ENCODE measurements at places on chromosomes 16 and 17.
A peak's percentile ranks its signal among the peaks of the same experiment; 100 is the strongest.

DNA sequence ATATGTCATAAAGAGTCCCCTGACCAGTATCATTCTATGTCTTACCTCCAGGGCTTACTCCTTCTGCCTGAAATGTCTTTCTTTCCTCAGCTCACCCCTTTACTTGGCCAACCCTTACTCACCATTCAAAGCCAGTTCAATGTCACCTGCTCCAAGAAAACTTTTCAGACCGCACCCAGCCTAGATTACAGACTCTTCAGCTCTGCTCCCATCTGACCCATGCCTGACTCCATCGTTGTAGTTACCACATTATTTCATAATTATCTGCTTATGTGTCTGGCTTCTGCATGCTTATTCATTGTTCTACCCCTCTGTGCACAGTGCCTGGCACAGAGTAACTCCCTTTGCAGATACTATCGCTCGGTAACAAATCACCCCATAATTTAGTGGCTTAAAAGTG, 62.5 kb upstream of the TOB1 start:
- DNase-seq, result no peak

DNA sequence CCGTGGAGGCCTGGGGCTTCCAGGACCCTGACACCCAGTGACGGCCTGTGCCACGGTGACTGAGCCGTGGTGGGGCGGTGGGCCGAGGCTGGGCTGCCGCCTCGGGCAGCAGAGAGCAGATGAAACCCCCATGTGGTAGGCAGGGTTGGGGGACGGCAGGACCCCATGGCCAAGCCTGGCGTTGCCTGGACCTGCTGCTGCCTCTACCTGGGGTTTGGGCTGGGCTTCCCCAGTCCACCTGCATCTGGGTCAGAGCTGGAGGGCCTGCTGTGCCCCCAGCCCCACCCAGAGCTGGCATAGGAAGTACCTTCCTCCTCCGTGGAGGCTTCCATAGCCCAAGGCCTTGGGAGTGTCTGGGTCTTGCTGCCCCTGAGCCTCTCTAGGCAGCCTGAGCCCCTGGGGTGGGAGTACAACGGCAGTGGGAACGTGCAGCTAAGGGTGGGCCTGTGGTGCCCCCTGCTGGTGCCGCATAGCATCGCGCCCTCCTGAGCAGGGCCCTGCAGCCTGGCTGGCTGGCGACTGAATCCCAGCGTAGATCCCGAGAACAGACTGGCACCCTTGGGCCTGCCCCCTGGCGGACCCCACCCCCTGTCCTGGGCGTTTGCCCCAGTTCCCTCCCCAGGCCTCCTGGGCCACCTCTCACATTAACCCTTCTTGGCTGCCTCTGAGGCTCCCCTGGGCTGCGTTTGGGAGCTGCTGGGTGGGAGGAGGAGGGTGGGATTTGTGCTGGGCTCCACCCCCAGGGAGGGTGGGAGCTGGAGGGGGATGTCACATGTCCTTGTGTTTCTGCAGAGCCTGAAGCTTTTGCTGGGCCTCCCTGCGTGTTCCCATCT, 12.6 kb upstream of the ATP6V0C start:
- peak; percentile 79 for DNase-seq

DNA sequence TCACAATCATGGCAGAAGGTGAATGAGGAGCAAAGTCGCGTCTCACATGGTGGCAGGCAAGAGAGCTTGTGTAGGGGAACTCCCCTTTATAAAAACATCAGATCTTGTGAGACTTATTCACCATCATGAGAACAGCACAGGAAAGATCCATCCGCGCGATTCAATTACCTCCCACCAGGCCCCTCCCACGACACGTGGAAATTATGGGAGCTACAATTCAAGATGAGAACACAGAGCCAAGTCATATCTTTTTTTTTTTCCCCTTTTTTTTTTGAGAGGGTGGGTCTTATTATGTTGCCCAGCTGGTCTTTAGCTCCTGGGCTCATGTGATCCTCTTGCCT, 60.0 kb downstream of the RPTOR start:
- DNase-seq, result no peak

DNA sequence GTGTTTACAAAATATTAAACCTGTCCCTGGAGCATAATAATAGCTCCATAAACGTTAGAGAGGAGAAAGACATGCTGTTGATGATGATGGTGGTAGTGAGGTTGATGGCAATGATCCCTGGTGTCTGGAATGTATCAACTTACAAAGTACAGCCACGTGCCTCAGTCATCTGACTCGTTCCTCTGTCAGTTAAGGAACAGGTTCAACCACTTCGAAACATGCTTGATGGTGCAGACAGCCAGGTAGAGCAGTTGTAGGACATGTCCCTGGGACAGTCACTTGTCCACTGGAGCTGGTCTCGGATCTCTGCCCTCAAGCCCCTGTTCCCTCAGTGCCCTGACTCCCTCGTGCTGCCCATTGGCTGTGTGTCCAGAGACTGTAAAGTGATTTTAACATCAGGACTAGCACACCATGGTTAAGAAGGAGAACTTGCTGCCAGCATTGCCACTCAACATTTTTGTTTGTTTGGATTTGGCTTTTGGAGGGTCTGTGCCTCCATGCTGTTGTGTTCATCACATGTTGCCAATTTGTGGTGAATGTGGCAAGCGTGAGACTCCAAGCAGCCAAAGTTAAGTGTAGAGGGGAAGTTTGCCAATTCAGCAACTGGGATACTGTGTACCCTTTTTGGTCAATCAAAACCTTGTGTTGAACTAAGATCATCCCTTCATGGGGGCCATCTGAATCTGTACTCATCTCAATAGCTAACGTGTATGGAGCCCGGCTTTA, 16.3 kb upstream of the SALL1 start:
- DNase-seq, result no peak

DNA sequence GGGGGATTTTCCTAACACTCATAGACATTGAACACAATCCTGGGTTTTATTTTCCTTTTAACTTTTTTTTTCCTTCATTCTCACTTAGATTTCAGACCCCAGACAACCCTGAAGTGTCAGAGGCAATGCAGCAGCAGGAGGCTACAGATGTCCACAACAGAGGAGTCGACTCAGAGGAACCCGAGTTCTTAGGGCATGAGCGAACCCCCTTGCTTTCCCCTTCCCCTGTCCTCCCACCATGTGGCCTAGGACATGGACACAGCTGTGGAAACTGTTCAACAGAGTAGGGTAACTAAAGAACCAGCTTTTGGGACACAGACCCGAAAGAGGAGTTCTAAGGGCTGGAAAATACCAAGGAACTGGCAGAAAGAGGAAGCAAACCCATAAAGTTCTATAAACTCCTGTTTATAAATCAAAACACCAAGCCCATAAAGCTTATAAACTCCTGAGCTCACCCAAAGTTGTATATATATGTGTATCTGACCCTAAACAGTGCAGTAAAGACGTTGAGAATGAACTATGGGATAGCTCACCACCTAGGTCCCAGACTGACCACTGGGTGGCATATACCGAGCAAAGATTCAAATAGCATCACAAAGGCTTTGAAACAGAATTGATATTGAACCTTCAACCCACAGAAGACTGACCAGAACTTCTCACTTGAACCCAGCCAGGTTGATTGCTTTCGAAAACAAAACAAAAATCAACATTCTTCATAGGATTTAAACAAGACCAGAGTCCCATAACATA, 33.9 kb downstream of the CMTM4 start:
- DNase-seq, result no peak

- no peak for DNase-seq
Measured at GRCh38 chr16:24670623-24671454, 58.6 kb upstream of the TNRC6A start.

DNA sequence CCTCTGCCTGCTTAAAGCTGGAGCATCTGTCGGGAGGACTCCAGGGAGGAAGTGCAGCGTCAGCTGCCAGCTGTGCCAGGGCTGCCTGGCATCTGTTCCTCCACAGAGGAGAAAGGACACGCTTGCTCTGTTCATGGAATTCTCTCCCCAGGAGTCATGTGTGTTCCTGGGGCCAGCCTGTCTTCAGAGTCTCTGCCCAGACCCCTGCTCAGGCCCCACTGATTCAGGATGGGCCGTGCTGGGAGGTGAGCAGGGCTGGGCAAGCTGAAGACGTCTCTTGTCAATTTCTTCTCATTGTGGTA, 24.2 kb downstream of the CRISPLD2 start:
- DNase-seq, result no peak

DNA sequence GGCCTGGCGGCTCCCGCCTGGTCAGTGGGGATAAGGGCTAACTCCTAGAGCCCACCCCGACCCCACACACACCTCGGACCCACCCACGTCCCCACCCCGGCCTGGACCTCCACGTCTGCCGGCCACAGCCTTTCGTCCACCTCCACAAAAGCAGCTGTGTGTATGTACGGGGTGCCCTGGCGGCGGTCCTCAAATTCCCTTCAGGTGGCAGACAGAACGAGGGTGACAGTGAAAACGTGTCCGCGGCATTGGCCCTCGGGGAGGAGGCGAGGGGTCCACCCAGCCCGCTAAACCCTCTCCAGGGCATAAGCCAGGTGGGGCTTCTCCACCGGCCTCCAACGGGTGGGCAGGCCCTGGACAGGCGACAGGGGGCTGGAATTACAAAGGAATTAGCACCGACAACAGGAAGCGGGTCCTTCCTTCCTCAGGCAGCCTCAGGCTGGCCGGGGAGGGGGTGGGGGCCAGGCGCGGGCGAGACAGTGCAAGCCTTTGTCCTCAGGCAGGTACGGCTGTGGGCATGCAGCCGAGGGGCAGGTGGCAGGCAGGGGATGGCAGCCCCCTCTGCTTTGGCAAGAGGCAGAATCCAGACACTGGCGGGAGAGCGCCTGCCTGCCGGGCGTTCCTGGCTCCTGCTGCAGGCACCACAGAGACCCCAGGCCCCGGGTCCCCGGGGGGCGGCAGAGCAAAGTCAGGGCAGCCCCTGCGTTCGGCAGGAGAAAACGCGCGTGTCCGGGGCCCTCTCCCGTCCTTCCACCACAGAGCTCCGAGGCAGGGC, 12.3 kb upstream of the PITPNA start:
- DNase-seq, result no peak

GRCh38 chr17:10728331-10728892, 1.4 kb downstream of the TMEM220 start:
- no peak for DNase-seq

GRCh38 chr17:77733576-77734296, 224.8 kb upstream of the TNRC6C start:
- DNase-seq, result no peak

- peak; percentile 10 for DNase-seq
Measured at GRCh38 chr17:17495536-17496188, 533 bp downstream of the RASD1 start.

DNA sequence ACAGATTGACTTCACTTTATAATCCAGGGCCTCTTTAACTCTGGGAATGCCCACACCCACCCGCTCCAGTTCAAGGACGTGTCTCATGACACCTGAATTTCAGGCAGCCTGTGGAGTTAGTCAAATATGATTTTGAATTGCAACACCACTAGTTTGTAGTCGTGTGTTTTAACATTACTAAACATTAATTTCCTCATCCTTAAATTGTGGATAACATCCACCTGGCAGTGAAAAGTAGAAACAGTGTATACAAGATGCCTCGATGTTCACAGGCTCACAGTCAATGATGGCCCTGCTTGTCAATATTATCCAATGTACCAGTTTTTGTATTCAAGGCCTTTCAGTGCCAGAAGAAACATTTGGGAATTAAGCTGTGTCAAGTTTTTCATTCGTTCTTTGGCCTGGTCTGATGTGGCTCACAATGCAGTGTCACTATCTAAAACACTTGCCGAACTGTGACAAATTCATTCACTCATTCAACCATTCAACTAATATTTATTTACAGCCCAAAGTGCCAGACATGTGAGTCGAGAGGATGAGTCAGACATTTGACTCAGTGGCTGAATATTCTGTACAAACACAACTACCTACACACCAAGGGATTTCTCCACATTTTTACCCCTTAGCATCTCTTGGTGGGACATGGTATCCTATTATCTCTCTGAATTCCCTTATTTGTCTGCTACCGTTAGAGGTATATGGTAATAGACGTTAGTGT, 1.4 kb downstream of the MEIOB start:
- DNase-seq, result no peak

GRCh38 chr16:1420111-1420539, 422 bp downstream of the UQCC4 start:
- DNase-seq, result no peak

GRCh38 chr16:4093495-4094126, 22.6 kb downstream of the ADCY9 start:
- no peak for DNase-seq

GRCh38 chr16:14321542-14321941, 250.4 kb downstream of the MRTFB start:
- DNase-seq, result no peak

GRCh38 chr17:6599364-6599763, 41.1 kb downstream of the KIAA0753 start:
- no peak for DNase-seq

- no peak for DNase-seq
Measured at GRCh38 chr16:23502466-23502865, 7.8 kb downstream of the GGA2 start.

- no peak for DNase-seq
Measured at GRCh38 chr16:1982013-1982433, 754 bp upstream of the NOXO1 start.

GRCh38 chr16:54265575-54266107, 20.9 kb downstream of the IRX3 start:
- no peak for DNase-seq

GRCh38 chr16:80759419-80760162, 44.8 kb downstream of the CDYL2 start:
- DNase-seq, result peak; percentile 14

- DNase-seq, result no peak
Measured at GRCh38 chr16:50570354-50570753, 22.2 kb downstream of the NKD1 start.

GRCh38 chr16:46745617-46746016, 2.5 kb downstream of the MYLK3 start:
- DNase-seq, result no peak

GRCh38 chr16:11423315-11424117, 78.3 kb downstream of the RMI2 start:
- no peak for DNase-seq

DNA sequence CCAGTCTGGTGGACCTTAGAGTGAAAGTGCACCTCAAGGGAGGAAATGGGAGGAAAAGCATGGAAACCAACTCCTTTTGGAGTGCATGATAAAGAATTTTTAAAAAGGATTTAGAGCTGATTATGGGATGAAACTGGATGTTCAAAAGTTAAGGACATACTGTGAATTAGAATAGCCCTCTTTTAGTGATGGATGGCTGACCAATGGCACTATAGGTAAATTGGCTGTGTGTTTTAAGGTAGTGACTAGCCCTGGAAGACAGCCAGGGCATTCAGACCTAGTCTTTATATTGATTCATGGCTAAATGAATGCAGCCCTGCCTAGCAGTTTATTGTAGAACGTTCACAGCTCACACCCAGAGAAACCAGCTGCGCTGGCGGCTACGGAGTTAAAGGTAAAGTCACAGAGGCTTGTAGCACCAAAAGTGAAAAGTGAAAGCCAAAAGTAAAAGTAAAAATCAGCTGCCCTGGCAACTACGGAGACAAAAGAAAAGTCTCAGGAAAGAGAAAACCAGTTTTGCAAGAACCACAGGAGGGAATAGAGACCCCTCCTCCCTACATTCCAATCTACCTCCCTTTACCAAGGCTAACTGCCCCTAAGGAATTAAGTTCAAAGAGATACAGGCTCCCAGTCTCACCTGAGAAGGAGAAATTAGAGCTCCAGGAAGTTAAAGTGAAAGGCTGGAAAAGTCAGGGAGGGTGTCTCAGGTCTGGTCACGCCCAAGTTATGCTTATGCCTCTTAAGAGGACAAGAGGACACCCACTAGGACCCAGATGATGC, 21.8 kb downstream of the ACSM1 start:
- peak; percentile 14 for DNase-seq

GRCh38 chr16:51035711-51036110, 115.4 kb downstream of the SALL1 start:
- no peak for DNase-seq

- DNase-seq, result no peak
Measured at GRCh38 chr16:86874141-86874540, 295.8 kb downstream of the FOXL1 start.

Measured in CD4-positive, alpha-beta T cell treated with Interleukin-15 for 4 hours (primary cell).